ENCODE measurements at places on chromosomes 2 and 18.

GRCh38 chr2:120778244-120778643, 42.6 kb downstream of the GLI2 start:
- no peak for DNase-seq

DNA sequence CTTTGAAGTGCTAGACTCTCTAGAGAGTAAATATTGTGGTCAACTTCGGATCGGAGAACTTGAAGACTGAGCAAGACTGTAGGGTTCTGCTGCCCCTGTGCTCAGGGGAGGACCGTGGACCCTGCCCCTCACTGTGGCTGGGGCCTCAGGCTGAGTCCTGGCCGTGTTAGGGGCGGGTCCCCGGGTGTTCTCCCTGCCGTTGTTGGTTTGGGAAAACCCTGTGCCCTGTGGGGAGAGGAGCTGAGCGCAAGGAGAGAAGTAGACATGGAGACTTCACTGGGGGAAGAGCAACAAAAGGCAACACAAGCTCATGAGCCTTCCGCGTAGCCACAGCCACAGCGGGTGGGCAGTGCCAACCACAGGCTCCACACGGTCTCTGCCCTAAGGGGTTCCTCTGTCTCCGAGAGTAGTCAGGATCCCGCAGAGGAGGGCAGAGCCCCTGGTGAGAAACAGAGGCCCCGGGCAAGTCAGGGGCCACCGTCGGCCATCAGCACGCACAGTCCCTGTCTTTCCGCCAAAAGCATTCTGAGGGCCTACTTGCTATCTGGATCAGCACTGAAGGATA, 53.1 kb downstream of the NTSR2 start:
- no peak for DNase-seq

DNA sequence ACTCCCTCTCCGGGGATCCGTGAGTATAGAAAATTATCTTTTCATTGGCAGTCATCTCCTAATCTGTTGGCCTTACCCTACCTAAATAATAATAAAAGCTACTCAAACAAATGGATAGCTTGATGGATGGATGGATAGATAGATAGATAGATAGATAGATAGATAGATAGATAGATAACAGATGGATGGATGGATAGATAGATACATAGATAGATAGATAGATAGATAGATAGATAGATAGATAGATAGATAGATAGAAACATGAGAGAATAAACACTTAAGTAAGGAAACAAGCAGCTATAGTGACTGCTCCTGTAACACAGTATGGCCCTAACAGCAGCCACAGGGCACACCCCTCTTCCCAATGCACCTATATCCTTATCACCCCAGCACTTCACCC, 35.1 kb downstream of the MRPL30 start:
- DNase-seq = no peak

GRCh38 chr2:50743471-50743870, 288.5 kb downstream of the NRXN1 start:
- no peak for DNase-seq

GRCh38 chr2:157443090-157443489, 799 bp downstream of the CYTIP start:
- no peak for DNase-seq

GRCh38 chr2:2234398-2235195, 96.5 kb downstream of the MYT1L start:
- DNase-seq = no peak

DNA sequence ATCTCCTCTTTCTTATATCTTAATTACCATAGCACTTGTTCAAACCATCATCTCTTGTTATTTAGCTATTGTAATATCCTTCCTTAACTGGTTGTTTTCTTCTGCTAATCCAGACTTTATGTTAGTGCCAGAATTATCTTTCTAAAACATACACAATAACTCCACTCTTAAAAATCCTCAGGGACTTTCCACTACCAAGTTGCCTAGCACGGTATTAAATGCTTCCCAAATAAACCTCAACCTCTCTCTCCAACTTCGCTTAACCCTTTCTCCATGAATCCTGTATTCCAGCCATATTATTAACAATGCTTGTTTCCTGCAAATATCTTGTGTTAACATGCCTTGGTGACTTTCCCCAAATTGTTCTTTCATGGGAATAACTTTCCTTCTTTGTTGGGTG, 84.5 kb downstream of the FAM228A start:
- no peak for DNase-seq

- DNase-seq = no peak
Observed at GRCh38 chr18:59455728-59456276, 96.7 kb upstream of the LMAN1 start.
